ENCODE measurements at places on chromosomes 5 and 9.

DNA sequence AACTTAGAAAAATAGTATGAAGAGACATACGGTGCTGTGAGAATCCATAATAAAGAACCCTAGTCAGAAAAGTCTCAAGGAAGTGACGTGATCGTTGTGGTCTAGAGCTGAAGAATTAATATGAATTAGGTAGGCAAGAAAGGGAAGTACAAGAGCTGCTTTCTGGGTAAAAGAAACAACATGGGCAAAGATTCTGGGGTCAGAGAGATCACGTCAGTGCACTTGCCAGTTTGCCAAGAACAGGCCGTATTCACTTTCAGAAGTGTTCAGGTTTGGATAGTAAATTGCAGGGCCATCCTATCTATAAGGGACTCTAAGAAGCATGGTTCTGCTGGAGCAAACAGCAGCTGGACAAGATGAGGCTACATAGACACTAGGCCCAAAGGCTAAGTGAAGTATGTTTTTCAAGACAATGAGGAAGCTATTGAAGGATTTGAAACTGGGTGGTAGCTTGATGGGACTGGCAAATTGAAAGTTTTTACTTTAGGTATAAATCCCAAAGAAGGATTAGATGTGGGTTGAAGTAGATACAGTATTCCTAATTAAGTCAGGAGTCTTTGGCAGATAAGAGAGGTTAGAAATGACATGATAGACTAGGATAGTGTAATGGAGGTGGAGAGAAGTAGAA, 4.8 kb upstream of the CHD1 start:
- DNase-seq: no peak

- no peak for DNase-seq
These were observed 24.3 kb upstream of the KCNIP1 start for GRCh38 chr5:170479484-170479883.

GRCh38 chr9:82538634-82539033, 524.3 kb downstream of the RASEF start:
- no peak for DNase-seq

DNA sequence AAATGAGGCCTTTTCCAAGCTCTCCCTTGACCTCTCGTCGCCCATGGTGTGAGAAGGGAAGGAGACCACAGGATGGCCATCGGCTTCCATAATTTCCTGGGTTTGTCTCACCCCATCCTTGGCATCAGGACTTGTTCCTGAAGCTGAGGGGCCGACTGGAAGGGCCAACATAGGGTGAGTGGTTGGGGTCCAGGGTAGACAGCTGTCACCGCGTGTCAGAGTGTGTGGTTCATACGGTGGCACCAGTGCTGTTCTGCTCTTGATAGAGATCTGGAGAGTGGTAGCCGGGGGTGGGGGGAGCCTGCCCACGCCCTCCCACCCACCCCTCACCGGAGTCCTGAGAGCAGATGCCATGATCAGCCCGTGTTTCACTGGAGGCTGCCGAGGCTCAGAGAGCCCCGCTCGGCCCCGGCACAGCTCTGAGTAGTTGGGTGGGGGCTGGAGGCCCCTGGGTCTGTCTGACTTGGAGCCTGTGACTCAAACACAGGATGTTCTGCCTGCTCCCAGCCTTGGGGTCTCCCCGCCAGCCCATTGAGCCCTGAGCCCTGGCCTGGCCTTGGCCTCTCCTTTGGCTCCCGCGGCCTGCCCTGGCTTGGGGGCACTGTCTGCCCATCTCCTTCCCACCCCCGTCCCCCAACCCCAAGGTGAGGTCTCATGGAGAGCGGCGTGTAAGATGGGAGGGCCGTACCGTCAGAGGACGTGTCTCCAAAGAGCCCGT, 53.1 kb upstream of the IER5L start:
- DNase-seq: no peak

DNA sequence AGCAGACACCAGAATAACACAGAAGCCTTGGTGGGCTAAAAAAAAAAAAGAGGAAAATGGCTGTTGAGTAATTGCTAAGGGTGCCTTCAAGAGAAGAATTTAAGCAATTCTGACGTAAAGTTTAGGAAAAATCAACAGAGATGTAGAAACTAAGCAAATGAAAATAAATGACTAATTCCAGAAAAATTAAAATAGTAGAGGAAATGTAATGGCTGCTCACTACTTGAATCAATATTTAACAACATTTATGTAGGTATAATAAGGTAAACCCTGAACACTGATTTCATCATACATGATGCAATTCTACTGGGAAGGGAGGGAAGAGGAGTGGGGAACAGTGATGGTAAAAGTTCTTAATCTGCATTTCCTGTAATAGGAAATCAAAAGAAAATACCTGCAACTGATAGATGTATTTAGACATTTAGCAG, 41.4 kb downstream of the PUM3 start:
- DNase-seq: no peak

GRCh38 chr5:175021841-175022625, 297.7 kb downstream of the MSX2 start:
- DNase-seq: no peak

DNA sequence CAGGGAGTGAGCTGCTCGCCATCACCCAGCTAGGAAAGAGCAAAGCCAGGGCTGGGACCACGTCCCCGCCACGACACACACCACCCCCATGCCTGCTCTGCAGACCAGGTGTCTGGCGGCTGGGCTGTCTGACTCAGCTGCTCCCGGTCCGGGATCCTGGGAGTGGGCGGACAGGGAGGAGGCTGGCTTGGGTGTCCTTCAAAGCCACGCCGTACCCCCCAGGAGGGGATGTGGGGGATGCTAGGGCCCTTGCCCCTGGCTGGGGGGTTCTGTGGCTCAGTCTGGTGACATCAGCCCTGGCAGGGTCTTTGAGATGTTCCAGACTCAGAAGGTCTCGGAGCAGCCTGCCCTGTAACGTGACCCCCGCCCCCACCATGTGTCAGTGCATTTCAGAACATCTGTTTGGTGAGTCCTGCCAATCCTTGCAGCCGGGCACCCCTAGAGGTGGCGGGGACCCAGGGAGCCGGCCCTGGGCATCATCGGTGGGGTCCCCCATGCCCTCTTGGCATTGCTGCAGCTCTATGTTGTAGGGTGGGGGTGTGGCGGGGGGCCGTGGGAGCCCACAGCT, 62.3 kb downstream of the HMCN2 start:
- no peak for DNase-seq

DNA sequence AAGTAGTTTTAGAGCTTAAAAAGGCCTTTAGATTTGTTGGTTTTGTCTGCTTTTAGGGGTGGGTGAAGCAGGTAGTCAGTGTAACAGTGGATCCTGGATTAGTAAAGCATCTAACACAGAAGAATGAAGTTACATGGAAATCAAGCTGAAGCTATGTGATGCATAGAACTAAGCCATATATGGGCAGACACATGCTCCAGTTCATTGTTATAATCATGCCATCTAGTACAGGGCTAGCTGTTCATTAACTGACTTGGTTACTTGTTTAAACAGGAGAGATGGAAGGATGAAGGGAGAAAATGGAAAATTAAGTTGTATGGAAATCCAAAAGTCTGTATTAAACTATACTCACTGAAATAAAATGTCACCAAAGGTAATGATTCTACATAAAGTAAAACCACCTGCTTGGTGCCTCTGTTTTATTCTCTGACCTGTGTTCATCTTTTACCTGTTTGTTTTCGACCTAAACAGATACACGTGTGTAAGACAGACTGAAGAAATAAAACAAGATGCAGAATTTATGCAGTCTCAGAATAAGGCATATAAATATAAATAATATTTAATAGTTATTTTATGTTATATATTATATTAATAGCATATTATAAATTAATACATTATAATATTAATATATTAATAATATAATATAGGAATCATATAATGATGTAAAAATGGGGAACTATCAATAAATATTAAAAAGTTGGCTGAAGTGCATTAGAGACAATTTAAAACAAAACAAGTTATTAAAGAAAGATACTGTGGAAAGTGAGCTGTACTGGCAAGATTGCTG, 33.9 kb downstream of the MRPS30 start:
- DNase-seq: no peak

DNA sequence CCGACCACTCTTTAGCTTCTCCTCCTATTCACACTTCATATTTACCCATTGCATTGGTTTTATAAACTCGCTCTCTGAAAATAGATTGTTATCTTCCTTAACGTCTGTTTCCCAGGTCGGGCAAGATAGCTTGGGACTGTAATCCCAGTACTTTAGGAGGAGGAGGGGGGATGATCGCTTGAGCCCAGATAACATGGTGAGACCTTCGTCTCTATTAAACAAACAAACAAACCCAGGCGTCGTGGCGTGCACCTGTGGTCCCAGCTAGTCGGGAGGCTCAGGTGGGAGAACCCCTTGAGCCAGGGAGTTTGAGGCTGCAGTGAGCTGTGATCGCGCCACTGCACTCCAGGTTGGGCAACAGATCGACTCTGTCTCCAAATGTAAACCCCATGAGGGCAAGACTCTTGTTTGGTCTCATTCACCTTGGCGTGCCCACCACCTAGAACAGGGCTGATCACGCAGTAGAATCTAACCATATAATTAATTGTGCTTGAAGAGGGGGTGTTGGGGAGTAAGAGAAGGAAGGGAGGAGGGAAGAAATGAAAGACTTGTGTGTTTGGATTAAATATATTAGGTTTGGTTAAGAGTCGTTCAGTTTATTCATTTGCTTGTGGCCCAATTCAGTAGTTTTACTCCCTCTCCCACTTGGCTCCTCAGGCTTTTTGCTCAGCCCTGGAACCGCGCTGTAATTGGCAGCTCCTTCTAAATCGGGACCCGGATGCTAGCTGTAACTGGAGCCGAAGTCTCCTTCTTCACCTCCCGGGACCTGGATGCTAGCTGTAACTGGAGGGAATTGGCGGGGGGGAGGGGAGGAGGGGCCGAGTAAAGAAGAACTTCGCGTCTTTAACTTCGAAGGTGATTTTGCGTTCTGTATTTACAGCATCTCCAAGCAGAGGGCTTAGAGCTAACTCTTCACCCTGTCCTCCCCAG, 24.9 kb downstream of the CDKN2A start:
- no peak for DNase-seq

GRCh38 chr5:83450183-83450966, 21.2 kb upstream of the VCAN start:
- no peak for DNase-seq

DNA sequence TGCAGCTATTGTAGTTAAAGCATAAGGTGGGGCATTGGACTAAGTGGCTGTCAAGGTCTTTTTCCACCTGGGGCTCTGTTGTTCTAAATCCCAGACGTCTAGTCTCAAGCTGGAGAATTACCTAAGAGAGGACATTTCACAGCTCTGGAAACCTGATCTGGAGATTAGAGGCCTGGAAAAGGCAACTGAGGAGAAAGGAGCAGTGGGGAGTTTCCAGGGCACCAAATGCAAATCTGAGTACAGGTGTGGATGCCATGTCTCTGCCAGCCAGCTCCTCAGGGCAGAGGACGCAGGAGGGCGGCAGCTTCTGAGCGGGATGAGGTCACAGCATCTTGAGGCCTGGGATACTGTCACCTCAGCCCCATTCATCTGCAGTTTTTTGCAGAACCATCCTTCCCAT, 65.2 kb downstream of the PPARGC1B start:
- no peak for DNase-seq
